ENCODE measurements at places on chromosomes 5 and 9.

DNA sequence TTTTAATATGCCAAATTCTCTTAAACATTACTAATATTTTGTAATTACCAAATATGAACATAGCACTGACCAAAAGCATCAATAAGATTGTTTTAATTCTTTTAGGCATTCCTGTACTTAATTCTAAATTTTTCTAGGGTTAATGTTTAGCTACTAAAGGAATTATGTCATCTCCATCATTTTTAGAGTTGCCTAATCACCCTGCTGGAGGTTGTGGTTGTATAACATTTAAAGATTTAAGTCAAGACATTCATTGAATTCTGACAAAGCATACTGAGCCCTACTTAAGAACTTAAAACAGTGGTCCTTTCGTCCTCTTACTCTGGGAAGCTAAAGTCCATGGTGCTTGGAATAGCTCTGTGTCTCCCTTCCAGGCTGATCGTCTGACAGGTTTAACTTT is 28.1 kb upstream of the DAB2 start:
- no peak for DNase-seq

DNA sequence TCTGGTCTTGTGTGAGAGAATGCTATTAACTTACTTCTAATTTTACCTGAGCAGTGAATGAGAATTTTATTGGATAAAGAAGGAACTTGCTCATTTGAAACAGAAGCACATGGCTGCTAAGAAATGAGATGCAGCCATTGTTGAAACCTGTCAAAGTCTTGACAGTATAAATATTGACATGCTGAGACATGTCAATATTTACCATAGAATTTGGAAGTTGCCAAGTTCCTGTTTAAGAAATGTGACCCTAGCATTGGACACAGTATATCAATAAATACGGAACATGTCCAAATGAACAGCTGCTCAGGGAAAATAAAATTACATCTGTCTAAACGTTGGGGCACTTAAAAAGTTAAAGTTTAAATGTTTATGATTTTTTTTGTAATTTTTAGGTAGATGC is 7.8 kb downstream of the XRCC4 start:
- no peak for DNase-seq

- no peak for DNase-seq
Measured at GRCh38 chr5:171578829-171579491, 159.5 kb downstream of the FGF18 start.

GRCh38 chr5:64789457-64789856 is 20.7 kb downstream of the CWC27 start:
- DNase-seq = no peak

- no peak for DNase-seq
Measured at GRCh38 chr9:116767219-116767618, 80.1 kb downstream of the TRIM32 start.

- DNase-seq = no peak
Measured at GRCh38 chr5:7546555-7546954, 150.6 kb downstream of the ADCY2 start.

DNA sequence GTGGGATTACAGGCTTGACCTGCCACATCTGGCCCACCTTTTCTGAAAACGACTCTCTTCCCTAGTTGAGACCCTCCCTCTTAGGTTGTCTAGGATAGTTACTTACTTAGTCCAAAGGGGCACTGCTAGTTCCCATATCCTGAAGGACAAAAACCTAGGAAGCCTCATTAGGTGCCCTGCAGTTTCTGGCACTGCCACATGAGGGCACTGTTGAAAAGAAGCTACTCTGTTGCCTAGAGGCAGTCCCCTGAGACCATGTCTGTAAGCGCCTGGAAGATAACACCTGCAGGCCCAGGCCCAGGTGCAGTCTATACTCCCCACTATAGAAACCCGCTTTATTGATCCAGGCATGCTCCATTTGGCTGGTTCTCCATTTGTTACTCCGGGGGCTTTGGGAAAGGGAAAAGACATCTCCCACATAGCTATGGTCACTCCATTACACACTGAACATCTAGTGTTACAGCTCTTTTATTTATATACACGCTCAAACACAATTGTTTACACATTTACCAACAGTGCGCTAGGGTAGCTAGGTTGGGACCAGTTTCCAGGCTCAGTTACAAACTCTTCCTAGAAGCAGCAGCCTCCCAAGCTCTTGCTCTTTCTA is 73.4 kb upstream of the PPARGC1B start:
- no peak for DNase-seq

DNA sequence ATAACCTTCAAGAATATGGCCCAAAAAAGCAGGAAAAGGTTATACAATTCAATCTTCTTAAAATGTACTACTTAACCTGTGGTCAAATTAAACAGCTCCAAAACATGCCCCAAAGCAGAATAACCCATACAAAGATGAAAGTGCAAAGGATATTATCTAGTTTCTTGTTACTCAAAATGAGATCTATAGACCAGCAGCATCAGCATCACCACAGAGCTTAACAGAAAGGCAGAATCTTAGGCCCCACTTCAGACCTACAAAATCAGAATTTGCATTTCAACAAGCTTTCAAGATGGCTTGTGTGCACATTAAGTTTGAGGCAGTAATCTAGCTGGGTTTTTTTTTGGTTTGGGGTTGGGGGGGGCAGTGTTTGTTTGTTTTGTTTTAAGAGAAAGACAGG is 54.0 kb downstream of the SCAI start:
- DNase-seq = no peak

DNA sequence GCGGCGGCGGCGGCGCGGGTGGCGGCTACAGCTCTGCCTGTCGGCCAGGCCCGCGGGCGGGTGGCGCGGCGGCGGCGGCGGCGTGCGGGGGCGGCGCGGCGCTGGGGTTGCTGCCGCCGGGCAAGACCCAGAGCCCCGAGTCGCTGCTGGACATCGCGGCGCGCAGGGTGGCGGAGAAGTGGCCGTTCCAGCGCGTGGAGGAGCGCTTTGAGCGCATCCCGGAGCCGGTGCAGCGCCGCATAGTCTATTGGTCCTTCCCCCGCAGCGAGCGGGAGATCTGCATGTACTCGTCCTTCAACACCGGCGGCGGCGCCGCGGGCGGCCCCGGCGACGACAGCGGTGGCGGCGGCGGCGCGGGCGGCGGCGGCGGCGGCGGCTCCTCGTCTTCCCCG is 296 bp downstream of the ZSWIM6 start:
- DNase-seq = no peak

DNA sequence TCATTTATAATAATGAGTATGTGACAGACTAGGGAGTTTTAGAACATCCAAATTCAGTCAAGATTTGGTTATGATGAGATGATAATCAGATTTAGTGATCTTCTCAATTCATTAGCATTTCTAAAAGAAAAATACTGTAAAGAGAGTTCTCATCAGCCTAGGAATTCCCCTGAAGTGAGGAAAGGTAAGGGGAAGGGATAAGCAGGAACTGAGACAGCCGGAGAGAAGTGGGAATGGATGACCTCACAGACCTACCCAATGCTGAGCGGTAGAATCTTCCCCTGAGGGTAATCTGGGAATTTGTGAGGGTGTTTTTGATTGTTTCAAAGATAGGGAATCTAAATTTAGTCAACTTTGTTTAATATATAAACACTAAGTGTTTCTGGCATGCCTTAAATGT is 16.7 kb upstream of the GPBP1 start:
- no peak for DNase-seq

DNA sequence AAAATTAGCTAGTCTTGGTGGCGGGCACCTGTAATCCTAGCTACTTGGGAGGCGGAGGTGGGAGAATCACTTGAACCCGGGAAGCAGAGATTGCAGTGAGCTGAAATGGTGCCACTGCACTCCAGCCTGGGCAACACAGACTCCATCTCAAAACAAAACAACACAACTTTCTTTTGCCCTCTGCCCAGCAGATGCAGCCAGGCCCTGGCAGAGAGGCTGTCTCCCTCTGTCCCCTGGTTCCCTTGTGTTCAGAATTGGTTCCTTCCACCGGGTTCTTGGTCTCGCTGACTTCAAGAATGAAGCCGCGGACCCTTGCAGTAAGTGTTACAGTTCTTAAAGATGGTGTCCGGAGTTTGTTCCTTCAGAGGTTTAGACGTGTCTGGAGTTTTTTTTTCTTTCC is 30.2 kb upstream of the CEP72 start:
- no peak for DNase-seq

DNA sequence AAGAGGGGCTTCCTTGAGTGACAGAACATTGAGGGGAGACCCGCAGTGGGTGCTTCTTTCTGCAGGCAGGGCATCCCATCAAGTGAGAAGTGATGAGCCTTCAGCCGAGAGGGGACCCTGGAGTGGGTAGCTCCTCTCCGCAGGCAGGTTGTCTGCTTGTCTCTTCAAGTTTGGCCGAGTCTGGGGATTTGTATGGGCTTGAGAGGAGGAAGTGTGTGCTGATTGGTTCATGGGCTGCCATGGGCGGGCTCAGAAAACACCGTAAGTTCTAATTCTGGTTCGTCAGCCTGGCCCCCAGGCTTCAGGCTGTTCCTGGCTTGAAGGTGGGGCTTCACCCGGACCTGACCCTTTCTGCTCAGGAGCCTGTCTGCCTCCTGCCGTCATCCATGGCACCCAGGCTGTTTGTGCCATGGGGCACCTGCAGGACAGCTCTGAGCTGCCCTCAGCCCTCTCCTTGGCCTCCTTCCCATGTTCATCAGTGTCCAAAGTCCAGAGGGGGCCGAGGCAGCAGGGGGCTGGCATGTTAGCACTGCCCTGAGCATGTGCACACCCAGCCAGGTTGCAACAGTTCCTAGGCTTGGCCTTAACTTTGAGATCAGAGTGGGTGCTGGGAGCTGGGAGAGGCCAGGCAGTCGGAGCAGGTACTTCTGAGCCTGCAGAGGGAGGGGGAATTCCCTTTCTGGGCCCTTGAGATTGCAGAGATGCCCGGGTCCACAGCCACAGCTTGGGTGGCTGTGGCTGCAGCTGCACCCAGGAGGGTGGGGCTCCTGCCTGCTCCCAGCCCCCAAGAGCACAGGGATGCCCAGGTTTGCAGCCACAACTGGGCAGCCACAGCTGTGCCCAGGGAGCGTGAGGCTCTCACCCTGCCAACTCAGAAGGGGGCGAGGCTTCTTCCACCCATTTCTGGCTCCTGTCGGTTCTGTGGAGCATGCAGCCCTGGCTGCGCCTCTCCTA is 13.5 kb upstream of the DHFR start:
- DNase-seq = no peak

GRCh38 chr9:78221425-78221824 is 14.4 kb upstream of the CEP78 start:
- no peak for DNase-seq

DNA sequence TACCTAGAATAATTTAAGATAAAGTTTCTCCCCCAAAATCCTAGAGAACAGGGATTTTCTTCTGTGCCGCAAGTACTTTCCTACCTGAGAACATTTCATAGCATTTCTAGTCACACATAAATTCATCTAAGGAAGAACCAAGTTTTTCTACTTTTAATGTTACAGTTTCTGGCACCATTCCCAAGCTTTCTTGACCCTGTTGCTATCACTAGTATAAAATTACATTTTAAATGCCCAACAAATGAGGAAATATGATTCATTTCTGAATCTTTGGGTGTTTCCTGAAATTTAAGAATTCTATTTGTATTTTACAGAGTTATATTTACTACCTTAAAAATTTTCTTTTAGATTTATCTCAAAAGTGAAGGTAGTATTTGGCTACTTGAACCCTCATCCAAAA is 137.8 kb downstream of the LPAR1 start:
- no peak for DNase-seq

GRCh38 chr9:120961936-120962335 is 35.3 kb upstream of the TRAF1 start:
- no peak for DNase-seq

DNA sequence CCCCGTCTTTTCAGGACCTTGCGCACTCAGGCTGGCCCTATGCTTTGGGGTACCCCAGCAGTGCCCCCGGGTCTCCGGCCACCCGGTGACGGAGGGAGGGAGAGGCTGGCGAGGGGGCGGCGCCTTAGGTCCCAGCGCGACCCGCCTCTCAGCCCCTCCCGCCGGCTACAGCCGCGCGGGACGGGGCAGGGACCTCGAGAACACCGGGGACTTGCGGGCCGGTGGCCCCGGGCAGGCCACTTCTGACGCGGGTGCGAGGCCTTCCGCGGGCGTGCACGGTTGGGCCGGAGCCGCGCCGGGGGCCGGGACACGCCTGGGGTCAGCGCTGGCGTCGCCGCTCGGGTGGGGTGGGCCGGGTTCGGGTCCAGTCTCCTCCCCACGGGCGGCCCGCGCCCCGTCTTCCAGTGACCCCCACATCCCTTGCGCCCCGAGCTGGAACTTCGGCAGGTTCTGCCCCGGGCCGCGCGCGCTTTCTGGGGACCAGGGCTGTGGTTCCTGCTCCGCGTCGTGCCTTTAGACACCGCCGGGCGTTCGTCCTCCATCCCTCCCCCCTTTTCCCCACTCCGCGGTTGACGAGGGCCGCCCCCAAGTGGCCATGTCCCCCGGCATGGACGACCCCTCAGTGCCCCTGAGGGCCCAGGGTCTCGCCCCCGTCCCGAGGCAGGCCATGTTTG is 3.8 kb upstream of the SQSTM1 start:
- no peak for DNase-seq

GRCh38 chr5:149310947-149311658 is 34.2 kb upstream of the GRPEL2 start:
- no peak for DNase-seq

DNA sequence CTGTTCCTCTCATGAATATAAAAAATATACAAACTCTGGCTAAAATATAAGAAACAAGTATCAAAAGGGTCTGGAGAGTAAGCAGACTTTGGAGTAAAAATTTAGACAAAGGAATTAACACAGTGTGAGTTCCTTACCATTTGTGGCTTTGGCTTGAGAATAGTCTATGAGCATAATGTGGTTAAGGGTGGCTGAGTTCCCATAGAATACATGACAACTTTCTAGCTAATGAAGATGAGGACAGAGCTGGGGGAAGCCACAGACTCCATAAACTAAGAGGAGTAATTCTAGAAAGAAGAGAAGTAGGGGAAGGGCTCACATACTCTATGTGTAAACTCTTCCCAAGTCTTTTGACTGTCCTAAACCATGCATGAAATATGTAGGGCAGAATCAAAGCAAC is 79.4 kb downstream of the CAAP1 start:
- no peak for DNase-seq

GRCh38 chr9:15246708-15247107 is 60.3 kb downstream of the TTC39B start:
- no peak for DNase-seq

- no peak for DNase-seq
Measured at GRCh38 chr9:32672469-32672868, 37.0 kb upstream of the TAF1L start.

All from activated B cell treated with CpG ODN at 0.5 μM for 24 hours (primary cell).